ENCODE measurements at places on chromosomes 13 and 19. TPM values are rescaled to one million over a fixed set of nuclear protein-coding genes. Genes with fewer than 3 reads are reported as not detected.

Gene LILRA6
- total RNA-seq: 6.5 TPM

Gene AZU1
- total RNA-seq: 0.18 TPM

Gene IZUMO2
- total RNA-seq: not detected

Gene KLK14
- total RNA-seq: 0.21 TPM

Gene ZNF813
- 1.5 TPM for total RNA-seq

Gene TMPRSS9
- total RNA-seq: not detected

Gene C19orf73
- total RNA-seq: 0.47 TPM

Gene NAPSA
- total RNA-seq: 0.97 TPM

Gene TSHZ3
- total RNA-seq: 5.4 TPM

DNA sequence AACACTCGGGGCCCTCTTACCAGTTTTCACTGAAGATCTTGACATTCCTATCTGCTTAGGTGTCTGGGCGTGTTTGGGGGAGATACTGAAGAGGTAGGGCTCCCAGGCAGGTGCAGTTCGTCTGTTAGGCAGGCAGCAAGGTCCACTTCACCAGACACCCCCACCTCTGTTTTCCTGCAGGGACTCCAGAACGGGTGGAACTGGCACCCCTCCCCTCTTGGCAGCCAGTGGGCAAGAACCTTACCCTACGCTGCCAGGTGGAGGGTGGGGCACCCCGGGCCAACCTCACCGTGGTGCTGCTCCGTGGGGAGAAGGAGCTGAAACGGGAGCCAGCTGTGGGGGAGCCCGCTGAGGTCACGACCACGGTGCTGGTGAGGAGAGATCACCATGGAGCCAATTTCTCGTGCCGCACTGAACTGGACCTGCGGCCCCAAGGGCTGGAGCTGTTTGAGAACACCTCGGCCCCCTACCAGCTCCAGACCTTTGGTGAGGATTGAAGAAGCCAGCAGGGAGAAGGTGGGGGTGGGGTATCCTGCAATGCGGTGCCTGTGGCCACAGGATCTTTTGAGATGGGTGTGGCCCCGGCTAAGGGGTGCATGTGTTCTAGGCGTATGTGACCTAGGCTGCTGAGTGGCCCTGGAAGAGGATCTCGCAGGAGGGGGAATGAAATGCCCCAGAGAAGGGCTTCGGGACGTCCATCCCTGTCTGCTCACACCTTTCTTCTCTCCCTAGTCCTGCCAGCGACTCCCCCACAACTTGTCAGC is 3.3 kb upstream of the ICAM4 start:
- DNase-seq: no peak

- peak; percentile 56 for DNase-seq
Observed at GRCh38 chr19:14517446-14517839, 754 bp downstream of the DNAJB1 start.

DNA sequence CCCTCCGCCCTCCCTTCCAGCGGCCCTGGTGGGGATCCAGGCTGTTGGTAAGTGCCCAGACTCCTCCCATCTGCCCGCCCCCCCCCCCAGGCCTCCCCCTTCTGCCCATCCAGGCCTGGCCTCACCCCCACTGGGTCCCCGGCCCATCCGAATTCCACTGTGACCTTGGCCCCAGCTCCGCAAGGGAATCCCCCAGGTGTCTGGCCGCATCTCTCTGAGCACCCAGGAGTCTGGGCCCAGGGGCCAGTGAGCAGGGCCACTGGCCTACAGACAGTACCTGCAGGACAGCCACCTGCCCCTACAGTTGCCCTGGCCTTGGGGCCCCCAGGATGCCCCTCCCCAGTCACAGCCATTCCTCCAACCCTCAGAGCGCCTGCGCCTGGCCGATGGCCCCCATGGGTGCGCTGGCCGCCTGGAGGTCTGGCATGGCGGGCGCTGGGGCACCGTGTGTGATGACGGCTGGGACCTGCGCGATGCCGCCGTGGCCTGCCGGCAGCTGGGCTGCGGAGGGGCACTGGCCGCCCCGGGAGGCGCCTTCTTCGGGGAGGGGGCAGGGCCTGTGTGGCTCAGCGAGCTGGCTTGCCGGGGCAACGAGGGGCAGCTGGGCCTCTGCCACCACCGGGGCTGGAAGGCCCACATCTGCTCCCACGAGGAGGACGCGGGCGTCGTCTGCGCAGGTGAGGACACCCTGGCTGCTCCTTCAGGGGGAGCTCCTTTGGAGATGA is 912 bp downstream of the SSC5D start:
- peak; percentile 36 for DNase-seq

DNA sequence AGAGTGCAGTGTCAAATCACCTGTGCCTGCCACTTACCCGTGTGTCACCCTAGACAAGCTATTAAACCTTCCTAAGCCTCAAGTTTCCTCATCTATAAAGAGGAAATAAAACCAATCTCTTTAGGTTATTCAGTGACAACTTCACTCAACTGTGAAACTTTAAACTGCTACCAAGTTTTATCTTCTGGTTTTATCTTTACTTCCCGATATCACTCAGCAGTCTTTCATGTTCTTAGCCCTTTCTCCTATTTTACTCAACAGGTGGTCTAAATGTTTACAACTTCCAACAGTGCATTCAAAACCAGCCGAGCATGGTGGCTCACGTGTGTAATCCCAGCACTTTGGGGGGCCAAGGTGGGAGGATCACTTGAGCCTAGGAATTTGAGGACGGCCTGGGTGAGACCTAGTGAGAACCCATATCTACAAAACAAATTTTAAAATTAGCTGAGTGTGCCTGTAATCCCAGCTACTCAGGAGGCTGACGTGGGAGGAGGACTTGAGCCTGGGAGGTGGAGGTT is 59.6 kb downstream of the GPALPP1 start:
- no peak for DNase-seq

DNA sequence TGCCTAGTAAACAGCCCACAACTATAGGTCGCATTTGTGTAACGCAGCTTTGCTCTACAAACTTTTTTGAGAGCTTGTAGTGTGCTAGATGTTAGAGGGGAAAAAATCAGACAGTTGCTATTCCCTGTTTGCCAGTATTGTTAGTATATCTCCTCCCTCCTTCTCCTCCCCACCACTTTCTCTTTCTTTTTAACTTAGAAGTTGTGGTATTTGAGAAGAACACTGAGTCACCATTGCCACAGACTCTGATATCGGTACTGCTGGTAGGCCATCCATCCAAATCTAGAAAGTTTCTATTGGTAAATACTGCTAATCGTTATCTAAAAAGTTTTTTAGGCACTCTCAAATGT is 666 bp downstream of the POMP start:
- no peak for DNase-seq

DNA sequence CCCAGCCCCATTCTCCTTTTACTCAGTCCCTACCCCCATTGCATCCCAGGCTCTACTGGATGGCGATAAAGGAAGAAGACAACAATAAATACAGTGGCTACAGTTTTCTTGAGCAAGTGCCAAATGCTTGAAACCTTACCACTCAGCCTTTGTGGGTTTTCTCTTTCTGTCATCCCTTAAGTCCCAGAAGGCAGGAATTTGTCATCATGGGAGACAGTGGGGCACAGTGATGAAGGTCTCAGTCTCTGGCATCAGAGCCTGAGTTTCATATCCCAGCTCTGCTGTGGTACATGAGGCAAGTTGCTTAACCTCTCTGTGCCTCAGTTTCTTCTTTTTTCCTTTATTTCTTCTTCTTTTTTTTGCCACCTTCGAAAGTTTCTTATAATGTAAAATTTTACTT is 5.1 kb upstream of the COMP start:
- DNase-seq: no peak

DNA sequence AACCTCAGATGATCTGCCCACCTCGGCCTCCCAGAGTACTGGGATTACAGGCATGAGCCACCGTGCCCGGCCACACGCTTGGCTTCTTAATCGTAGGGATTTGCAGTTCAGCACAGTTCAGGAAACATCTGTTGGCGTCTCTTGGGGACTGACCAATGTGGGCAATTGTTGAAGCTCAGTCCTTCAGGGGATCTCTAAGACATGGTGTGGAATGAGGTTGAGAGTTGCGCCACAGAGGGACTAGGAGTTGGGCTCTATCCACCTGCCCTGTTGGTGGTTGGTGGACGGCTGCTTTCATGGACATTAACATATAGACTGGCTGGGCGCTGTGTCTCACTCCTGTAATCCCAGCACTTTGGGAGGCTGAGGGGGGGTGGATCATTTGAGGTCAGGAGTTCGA is 37.3 kb upstream of the SIN3B start:
- no peak for DNase-seq

DNA sequence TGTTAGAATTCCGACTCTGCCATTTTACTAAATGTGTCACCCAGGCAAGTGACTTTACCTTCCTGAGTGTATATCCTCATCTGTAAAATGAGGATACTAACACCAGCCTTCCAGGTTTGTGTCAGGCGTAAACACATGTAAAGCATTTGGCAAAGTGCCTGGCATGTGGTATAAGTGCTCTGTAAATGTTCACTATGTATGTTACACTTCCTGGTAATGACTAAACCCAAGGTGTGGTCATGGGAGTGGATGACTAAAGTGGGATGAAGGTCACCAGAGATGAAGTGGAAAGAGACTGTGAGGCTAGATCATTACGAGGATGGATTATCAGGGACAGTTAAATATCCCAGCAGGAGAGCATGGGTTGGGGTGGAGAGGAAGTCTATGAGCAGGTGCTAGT is 25.6 kb downstream of the DEDD2 start:
- DNase-seq: no peak

DNA sequence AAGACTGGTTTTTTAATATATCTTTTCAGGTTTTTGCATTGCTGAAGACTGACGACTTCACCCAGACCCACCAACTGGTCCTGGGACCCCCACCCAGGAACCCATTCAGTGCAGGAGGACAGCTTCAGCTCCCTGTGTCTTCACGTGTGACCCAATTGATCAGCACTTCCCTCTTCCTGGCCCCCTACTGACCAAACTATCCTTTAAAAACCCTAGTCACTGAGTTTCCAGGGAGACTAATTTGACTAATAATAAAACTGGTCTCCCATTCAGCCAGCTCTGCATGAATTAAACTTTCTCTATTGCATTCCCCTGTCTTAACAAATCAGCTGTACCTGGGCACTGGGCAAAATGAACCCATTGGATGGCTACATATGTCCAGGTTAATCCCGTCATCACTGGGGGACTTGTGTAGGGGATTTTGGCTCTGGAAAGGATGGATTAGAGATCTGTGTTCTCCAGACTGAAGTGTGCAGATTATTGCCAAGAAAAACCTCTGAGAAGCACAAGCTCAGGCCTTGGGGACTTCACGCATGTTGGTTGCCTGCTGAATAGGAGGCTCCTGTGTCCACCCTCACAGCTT is 16.3 kb upstream of the PARP4 start:
- no peak for DNase-seq

GRCh38 chr19:33442706-33443105 is 69.2 kb downstream of the CEBPG start:
- peak; percentile 5 for DNase-seq

GRCh38 chr13:111993691-111994090 is 73.3 kb upstream of the SOX1 start:
- no peak for DNase-seq

Measured in left cardiac atrium (tissue), 4 donors.